ENCODE measurements at places on chromosomes 5 and 9.

DNA sequence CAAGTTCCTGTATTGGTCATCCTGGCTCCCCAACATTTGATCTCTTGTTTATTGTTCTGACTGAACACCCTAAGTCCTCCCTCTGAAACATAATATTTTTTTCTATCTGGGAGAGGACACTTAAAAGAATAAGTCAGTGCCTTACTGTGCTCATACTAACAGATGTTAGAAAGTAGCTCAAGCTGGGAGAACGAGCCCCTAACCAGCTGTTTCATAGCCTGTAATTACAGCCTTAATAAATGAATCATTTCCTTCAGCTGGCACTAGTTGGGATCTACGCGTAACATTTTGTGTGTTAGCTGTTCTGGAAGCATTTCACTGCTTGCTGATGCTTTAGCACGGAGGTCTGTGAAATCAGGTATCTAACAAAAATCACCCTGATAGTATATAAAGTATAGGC, 345.9 kb upstream of the RIOK2 start:
- no peak for DNase-seq

- no peak for DNase-seq
Observed at GRCh38 chr5:32791536-32792243, 80.6 kb downstream of the NPR3 start.

GRCh38 chr5:95940758-95941682, 20.6 kb downstream of the ELL2 start:
- no peak for DNase-seq

GRCh38 chr9:9790216-9790872, 822.5 kb downstream of the PTPRD start:
- peak; percentile 87 for DNase-seq

- no peak for DNase-seq
Observed at GRCh38 chr9:22278426-22278825, 168.2 kb upstream of the DMRTA1 start.

DNA sequence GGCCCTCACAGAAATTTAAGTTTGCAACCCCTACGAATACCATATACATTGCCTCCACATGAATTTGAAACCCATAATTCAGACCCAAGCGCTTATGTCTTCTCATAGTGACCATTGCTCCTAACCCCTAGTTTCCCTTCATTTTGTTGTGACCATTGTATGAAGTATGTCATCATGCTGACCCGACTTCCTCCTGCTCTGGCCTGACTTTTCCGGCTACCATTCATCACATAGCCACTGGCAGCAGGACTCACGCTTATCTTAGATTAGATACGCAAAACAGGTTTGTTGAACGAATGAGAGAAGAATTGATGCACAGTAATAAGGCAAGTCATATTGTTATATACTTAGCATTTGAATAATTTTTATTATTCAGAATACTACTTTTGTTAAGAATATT, 345.4 kb downstream of the FBXL17 start:
- DNase-seq: no peak

GRCh38 chr5:166045961-166046360, 2245.5 kb upstream of the WWC1 start:
- DNase-seq: no peak

DNA sequence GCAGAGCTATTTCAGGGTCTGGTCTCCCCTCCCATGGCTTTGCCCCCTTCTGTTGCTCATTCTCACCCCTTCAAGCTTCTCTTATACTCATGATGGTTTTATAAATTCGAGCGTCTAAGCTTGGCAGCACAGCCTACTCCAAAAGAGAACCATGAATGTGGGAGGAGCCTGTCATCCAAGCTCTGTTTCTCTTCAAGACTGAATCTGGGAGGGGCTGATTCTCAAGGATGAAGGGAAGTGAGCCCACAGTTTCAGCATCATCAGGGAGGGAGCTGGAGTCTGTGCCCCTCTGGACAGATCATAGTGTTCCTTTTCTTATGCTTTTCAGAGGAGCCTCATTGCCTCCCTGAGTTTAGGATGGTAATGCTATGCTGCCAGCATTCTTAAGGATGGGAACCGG, 168.6 kb downstream of the CFAP90 start:
- DNase-seq: no peak

DNA sequence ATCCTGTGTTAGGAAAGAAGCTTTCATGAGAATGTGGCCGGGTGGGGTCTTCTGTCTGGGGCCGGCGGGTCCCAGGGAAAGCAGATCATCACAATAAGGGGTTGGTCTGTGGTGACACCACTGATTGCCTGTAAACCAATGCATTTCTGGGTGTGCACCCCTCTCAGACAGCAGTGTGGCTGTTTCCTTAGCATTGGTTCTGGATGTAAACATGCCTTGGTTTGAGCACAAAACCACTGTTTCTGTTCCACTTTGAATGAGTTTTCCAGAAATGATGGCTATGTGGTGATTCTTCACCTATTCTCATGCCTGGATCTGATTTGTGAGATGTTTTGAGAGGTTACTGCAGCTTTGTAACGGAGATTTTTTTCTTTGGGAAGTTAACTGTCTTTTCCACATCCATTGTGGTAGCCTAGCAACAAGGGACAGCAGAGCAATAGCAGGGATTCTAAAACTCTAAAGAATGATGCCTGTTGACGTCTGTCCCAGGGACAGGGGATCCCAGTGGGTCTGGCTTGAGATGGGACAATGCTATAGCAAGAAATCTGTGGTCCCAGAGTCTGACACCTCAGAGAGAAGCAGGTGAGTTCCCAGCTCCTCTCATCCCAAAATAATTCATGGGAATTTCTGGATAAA, at the start of gene CCDC192:
Gene CCDC192, plus strand, starts transcription at position 466 of the 636 bp plus-strand sequence. Its CDS starts 55 bp downstream, at position 521.
- no peak for DNase-seq

DNA sequence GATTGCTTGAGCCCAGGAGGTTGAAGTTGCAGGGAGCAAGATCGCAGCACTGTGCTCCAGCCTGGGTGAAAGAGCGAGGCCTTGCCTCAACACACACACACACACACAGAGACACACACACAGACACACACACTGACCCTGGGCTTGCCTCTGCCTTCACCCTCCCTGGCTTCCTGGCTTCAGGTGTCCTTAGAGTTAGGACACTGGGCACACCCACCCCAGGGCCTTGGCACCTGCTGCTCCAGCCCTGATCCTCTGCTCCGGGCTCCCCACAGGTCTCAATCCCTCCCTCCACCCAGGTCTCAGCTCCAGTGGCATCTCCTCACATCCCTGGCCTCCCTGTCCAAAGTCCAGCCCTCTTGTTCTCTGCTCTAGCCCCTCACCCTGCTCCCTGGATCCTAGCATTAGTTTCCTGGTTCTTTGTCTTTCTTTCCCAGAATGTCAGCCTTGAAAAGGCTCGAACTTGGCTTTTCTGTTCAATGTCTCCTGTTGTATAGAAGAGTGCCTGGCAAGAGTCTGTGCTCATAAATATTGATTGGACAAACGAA, 212.9 kb downstream of the C9orf50 start:
- DNase-seq: no peak

DNA sequence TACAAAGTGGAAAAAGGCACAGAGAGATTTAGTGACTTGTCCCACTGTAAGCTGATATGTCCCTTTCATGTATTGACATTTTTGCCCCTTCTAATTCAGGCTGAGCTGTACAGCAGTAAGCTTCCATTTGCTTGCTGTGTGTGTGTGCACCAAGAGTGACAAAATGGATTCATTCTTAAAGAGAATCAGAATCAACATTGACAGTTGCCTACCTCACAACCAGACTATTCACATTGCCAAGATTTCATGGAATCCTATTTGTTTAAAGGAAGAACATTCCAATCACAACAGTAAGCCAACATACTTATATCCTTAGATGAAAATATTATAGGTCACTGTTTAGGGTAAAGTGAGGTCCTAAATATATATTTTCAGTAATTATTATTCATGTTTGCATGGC, 102.6 kb downstream of the TMEM232 start:
- no peak for DNase-seq

GRCh38 chr5:140142246-140142645, 16.5 kb downstream of the IGIP start:
- no peak for DNase-seq

GRCh38 chr9:32426278-32426939, 42.0 kb downstream of the ACO1 start:
- DNase-seq: no peak

DNA sequence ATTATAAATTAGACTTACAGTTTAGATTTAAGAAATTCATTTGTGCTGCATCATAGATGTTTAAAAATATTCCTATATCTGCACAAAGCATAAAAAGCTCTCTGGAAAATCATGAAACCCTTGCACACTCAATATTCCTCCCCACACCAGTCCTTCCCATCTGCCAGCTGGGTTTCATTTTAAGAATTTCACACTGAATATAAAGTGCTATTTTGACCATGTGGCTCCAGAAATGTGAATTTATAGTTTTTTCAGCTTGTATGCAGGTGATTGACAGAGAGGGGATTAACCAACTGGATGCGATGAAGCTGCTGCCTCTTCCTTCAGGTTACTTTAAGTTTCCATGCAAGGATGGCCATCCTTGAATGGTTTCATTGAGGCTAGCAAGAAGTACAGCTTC, 346.3 kb downstream of the NDUFS4 start:
- DNase-seq: no peak

DNA sequence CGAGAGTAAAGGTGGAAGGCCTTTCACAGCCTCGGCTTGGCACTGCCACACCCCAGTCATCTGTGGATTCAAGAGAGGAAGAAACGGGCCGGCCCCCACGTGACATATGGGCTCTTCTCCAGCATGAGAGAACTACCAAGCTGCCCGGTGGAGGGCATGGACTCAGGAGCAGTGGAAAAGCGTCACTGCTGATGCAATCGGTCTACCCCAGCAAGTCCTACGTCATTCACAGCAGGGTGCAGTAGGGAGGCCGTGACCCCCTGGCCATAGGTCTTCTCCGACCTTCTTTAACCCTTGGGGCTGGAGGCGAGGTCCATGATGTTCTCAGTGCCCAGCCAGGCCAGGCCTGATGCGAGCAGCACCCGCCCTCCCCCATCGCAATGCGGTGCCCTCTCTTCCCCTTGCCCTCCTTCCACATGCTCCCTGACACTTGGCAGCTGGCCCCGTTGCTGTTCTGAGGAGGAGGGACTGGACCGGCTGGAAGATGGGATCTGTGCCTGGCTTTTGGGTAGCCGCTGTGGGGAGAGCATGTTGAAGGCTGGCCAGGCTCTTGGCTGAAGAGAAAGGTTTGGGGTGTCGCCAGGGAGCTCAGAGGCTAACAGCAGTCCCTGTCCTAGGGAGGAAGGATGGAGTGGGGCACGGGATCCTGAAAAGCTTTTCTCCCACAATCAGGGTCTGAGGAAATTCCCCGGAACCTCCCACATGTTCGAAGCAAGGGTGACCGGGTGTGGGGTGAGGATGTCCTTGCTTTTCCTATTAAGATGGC, 89.8 kb downstream of the LIFR start:
- DNase-seq: no peak

DNA sequence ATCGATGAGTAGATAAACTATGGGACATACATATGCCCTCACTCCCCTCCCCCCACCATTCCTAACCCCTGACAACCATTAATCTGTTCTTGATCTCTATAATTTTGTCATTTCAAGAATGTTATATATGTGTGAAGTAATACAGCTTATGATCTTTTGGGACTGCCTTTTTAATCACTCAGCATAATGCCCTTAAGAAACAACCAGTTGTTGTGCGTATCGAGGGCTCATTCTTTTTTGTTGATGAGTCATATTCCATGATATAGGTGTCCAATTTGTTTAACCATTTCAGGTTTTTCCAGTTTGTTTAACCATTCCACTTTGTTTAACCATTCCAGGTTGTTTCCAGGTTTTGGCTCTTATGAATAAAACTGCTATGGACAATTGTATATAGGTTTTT, 75.6 kb downstream of the ARHGEF28 start:
- DNase-seq: no peak
